GM06990 (cell line): ENCODE measurements at places on chromosomes 4 and X.

- DNase-seq: no peak
These were observed 77.8 kb downstream of the OR13H1 start for GRCh38 chrX:131621650-131622049.

DNA sequence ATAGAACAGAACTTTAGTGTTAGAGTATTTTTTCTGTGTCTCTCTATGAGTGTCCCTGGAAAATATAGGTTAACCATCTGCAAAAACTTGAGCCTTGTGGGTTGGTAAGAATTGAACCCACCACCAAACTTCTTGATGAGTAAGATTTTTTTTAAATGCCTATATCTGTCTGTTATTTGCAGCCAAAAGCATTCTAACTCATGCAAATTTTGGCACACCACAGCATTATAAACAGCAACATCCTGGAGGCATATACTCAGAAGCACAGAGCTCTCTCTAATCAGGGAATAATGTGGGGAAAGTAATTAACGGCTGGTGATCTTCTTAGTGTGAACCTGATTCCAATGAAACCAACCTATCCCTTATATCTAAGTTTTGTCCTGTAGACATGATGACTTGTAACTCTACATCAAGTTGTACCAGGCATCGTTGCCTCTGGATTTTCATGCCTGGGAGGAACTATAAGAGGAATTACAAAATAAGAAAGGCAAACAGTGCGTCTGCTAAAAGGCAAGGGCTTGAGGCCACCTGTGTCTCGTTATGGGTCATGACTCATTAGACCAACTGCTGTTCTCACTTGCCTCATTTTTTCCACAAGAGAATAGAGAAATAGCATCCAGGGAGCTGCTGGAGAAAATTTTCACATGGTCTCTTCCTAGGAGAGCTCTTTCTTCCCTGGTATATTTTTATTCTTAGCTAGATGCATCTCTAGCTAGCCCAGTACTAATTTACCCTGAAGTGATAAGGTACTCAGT is 202.4 kb downstream of the CHIC2 start:
- DNase-seq: no peak

GRCh38 chr4:86472377-86473019 is 112.6 kb upstream of the MAPK10 start:
- DNase-seq: no peak

DNA sequence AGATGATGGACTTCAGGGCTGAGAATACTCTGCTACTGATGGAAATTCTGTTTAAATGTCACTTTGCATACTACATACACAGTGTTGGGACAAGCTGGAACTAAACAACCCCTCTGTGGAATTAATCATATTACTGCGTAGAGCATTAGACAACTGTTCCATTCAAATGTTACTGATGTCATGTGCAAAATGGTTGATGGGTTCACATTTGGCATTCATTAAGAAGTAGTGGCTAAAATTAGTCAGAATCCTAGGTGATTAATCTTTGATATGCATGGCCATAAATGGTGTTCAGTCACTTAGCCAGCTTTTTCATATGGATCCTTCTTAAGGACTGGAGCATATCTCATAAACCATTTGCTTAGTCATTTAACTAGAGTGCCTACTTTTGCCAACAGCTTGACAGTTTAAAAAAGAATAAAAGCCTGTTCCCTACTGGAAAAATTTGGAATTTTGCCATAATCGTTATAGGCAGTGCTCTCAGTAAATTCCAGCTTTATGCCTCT is 105.2 kb downstream of the RNF150 start:
- no peak for DNase-seq

DNA sequence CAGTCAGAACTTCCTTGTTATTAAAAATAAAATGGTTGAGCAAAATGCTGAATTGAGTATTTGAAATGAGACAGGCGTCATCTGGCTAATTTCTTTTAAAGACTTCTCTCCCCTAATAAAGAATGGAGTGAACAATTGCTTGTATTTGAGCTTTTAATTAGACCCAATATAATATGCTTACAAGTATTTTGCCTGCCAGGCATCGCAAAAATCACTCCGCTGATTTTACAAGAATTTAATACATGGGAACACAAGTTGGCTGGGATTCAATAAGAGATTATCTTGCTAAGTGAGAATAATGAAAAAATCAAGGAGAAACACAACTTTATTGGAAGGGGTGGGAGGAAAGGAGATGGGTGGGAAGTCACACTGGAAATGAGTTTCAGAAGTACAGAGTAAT is 52.3 kb downstream of the KLF3 start:
- DNase-seq: no peak

GRCh38 chr4:9925750-9926439 is 95.4 kb downstream of the SLC2A9 start:
- no peak for DNase-seq

GRCh38 chr4:124189545-124189944 is 523.0 kb downstream of the ANKRD50 start:
- no peak for DNase-seq

DNA sequence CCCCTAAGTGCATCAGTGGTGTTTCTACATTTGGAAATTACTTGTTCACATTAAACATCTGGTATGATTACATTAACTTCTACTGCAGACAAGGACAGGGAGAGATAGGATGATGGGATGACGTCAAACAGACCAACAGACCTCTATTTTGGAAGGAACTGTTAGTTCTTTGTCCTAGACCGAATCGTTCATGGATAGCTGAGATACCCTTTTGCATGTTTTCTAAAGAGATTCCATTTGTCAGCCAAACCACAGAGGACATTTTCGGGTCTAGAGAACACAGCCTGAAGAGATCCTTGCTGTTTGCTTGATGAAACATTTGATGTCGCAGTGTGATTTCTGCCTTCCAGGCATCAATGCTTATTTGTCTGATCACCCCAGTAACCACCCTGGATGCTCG is 27.7 kb downstream of the CHST7 start:
- no peak for DNase-seq

- no peak for DNase-seq
These were observed 82.9 kb downstream of the STOX2 start for GRCh38 chr4:183987987-183988392.

GRCh38 chrX:19285857-19286256 is 57.9 kb upstream of the PDHA1 start:
- DNase-seq: no peak

GRCh38 chr4:141804836-141805235 is 168.5 kb downstream of the IL15 start:
- no peak for DNase-seq
